Mammary epithelial cell (primary cell): ENCODE measurements at places on chromosomes 11 and 22. TPM values are rescaled to one million over a fixed set of nuclear protein-coding genes. Genes with fewer than 3 reads are reported as not detected.

Gene LMO2
- polyA plus RNA-seq = 0.67 TPM

Gene OR51B5
- polyA plus RNA-seq = not detected

Gene TMPRSS4
- 5.6 TPM for polyA plus RNA-seq

Gene LAYN
- polyA plus RNA-seq = 6.0 TPM
